ENCODE measurements at places on chromosomes 3 and 15.

DNA sequence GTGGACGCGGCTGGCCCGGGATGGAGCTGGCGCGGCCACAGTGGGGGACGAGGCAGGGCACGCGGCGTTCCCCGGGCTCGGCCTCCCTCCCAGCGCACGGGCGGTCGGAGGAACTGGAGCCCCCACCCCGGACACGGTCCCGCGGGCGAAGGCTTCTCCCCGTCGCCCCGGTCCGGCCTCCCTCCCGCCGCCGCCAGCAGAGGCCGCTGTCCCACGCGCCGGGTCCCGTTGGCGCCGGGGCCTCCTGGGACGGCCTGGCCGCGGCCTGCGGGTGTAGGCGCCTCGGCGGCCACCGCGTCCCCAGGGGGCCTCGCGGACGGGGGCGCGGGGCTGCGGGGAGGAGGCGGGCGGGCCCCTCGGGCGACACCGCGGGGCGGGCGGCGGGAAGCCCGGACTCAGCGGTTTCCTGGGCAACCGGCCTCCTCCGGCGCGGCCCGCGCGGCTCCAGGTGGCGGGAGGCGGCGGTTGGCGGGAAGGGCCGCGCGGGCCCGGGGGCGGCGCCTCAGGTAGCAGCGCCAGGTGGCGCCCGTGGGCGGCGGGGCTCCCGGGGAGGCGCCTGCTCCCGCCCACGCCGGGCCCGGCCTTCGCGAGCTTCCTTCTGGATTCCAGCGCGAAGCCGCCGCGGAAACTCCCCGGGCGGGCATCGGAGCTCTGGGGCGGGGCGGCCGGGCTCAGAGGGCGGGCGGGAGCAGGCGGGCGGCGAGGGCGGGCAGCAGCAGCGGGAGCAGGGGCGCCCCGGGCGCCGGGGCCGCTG is 26.7 kb downstream of the MELTF start:
- DNase-seq, result peak; percentile 35

DNA sequence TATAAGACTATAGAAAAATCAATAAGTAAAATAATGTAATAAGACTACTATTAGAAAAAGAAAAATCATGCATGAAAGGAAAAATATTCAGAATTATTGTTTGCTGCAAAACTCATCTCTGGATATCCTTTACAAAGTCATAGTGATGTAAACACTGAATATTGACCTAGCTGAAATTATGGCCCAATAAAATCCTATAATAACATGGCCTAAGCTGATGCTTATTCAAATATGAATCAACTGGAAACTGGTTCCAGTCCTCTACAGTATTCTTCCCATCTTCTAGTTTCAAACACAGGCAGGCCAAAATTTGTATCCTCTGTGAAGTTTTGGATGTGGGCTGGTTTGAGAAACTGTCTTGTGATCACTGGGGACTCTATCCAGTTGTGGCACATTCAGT is 134.5 kb downstream of the CNTN3 start:
- no peak for DNase-seq

GRCh38 chr3:129892857-129893580 is 492 bp downstream of the TMCC1 start:
- DNase-seq, result no peak

- DNase-seq, result no peak
Observed at GRCh38 chr3:159802864-159803263, 185.8 kb upstream of the IL12A start.

- no peak for DNase-seq
Observed at GRCh38 chr15:41732483-41732882, 41.8 kb upstream of the MAPKBP1 start.

GRCh38 chr3:156599089-156599874 is 44.4 kb upstream of the SSR3 start:
- DNase-seq, result no peak

DNA sequence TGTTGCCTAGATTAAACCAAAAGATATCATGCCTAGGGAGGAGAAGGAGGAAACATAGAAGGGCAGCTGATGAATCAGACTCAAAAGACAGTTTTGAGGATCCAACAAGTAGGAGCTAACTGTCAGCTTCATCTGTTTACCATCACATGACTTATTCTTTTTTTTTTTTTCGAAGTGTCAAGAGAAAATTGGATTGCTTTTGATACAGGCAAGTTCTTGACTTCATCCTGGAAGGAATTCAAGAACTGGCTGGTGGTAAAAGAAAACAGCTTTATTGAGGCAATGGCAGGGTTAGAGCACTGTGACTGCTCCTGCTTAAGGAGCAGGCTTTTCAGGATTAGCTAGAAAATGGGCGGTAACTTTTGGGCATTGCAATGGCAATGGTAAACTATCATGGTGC is 227.5 kb upstream of the KCNMB2 start:
- DNase-seq, result no peak

- DNase-seq, result peak; percentile 76
Observed at GRCh38 chr3:120177707-120178306, 83.6 kb upstream of the GSK3B start.

DNA sequence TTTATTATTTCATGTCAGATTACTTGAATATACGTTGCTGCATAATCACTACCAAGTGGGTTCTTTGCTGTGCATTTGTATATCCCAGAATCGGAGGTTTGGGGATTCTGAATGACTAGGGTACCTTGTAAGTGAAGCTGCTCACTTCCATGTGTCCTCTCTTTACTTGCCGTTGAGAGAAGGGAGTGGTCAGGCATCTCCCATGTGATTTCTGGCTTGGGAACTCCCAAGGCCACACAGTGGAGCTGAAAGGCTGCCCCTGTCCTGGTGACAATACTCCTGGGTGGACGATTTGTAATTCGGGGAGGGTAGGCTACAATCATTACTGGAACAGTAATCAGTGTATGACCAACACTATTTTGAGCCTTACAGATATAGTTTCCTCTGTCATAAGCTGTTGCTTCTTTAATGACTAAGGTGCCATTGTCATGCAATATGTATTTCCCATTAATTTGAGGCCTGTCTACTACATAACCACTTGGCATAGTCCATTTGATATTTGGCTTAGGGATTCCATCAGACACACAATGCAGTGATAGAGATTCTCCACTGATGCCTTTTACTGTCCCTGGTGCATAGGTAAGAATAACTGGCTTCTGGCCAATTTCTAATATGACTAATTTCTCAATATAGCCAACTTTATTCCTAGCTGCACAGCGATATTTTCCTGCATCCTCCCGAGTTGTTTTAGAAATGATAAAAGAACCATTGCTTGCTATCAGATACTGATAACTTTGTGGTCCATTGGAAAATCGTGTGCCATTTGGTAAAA is 24.0 kb downstream of the IGSF10 start:
- DNase-seq, result no peak

- peak; percentile 49 for DNase-seq
Observed at GRCh38 chr15:98884894-98885293, 122.7 kb downstream of the PGPEP1L start.

DNA sequence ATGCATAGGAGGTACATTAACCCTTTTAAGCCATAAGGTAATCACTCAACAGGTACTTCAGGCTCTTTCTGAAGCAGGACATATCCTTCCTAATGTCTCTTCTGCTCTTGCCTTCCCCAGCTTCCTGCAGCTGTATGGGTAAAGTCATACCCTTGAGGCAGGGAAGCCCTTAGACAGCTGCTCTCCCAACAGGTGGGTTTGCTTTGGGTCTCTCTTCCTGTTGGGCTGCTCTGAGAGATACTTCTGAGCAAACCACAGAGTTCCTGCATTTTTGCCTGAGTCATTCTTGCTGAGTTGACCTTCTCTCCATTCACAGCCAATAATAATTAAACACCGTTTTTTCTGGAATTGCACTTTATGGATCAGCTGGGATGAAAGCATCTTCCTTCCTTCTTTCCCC is 2.0 kb upstream of the TRAT1 start:
- DNase-seq, result peak; percentile 2

DNA sequence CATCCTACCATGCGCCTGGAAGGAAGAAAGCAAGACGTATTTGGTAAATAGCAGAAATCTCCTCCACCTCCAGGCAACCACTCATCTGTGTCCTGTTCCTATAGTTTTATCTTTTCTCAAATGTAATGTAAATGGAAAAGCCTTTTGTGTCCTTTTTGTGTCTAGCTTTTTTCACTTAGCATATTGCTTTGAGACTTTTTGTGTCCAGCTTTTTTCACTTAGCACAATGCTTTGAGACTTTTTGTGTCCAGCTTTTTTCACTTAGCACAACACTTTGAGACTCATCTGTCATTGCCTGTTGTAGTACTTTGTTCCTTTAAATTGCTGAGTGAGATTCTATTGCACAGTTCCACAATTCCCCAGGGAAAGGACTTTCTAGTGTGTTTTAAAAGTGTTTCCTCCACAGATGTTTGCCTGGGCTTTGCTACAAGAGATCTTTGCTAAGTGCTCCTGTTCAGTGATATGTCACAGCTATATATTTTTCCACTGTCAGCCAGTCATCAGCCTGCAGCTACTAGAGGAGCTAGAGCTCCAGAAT is 27.9 kb upstream of the MUC13 start:
- DNase-seq, result no peak

- DNase-seq, result no peak
Observed at GRCh38 chr15:88204584-88204983, 52.0 kb downstream of the NTRK3 start.

DNA sequence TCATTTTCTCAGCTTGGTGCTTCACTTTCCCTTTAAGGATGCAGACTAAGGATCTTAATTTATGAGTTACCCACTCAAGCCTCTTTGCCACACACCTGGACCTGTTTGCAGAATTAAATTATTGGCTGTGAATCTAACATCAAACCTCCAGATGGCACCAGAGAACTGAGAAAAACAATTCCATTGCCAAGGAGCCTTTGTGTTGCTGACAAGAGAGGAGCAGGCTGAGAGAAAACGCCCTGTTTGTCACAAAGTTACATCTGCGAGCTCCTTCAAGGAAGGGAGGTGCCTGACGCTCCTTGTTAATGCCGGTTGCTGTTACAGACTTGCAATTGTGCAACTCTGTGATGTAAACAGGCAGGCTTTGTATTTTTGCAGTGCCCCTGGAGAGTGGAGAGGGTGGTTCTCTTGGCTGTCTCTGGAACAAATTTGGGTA is 36.3 kb upstream of the TMC3 start:
- peak; percentile 45 for DNase-seq

DNA sequence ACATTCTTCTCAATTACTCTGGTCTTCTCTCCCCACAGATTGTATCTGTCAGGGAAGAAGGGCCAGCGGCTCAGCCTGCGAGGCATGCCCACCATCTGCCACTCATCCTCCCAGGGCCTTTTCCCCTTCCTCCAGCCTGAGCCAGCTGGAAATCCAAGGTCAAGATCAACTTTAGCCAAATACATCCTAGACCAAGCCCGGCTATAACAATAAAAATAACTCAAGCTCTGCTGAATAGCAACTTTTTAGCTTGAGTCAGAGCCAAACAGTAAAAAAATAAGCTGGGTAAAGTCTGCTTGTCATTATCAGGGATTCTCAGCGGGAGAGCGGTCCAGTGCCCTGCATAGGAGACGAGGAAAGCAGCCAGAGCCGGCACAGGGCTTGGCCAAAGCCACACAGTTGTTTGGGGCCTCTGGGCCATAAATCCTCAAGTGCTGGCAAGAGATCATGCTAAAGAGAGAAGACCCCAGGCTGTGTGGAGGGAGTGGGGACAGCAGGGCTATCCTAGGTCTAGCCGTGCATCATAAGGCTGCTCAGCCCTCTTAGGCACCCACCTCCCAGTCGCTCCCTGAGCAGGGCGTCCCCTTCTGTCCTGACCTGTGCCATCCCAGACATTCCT is 76.2 kb upstream of the HERC1 start:
- no peak for DNase-seq

DNA sequence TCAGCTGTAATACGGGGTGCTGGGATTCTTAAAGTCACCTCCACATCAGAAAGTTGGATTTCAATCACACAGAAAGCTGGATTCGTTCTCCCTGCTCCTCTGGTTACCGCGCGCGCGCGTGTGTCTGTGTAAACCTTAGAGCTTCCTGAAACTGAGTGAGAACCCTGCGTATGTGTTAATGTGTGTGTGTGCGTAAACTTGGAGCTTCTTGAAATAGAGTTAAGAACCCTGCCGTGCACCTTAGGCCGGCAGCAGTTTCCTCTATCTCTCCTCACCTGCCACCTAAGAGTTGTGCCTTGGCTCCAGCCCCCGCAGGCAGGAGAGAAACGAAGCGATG is 531 bp downstream of the LZTFL1 start:
- no peak for DNase-seq

DNA sequence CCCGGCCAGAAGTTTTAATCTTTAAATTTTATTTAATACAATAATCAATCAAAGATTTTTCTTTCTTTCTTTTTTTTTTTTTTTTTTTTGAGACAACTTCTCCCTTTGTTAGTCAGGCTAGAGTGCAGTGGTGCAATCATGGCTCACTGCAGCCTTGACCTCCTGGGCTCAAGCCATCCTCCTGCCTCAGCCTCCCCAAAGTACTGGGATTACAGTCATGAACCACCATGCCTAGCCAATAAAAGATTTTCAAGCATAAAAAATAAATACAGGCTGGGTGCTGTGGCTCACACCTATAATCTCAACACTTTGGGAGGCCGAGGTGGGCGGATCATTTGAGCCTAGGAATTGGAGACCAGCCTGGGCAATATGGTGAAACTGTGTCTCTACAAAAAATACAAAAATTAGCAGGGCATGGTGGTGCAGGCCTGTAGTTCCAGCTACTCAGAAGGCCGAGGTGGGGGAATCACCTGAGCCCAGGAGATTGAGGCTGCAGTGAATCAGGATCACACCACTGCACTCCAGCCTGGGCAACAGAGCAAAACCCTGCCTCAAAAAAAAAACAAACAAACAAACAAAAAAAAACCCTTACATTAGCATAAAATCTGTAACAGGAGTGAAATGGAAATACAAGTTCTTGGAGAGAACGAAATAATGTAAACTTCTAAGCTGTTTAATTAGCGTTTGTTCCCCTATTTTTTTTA is 29.1 kb upstream of the SRP14 start:
- DNase-seq, result no peak
